ENCODE measurements at places on chromosomes 2 and 18. TPM values are rescaled to one million over a fixed set of nuclear protein-coding genes. Genes with fewer than 3 reads are reported as not detected.

DSG4 gene
- not detected for total RNA-seq

VRK2 gene
- total RNA-seq, result 29.6 TPM

SCN7A gene
- not detected for total RNA-seq

CD8B2 gene
- not detected for total RNA-seq

ECEL1 gene
- total RNA-seq, result 0.16 TPM

RANBP2 gene
- total RNA-seq, result 27.3 TPM

KCNJ3 gene
- total RNA-seq, result not detected

SERPINB5 gene
- 0.09 TPM for total RNA-seq

TXNDC2 gene
- total RNA-seq, result 0.08 TPM

ZNF804A gene
- total RNA-seq, result not detected

ASXL3 gene
- not detected for total RNA-seq

UGT1A9 gene
- total RNA-seq, result 4.7 TPM

HYCC2 gene
- total RNA-seq, result 4.8 TPM

TMEM37 gene
- total RNA-seq, result 1.5 TPM

SLC8A1 gene
- total RNA-seq, result 0.26 TPM

C2orf80 gene
- not detected for total RNA-seq
